ENCODE measurements at places on chromosomes 3 and 15. TPM values are rescaled to one million over a fixed set of nuclear protein-coding genes. Genes with fewer than 3 reads are reported as not detected.

GRCh38 chr15:48085591-48085930 lies 35.2 kb upstream of the SLC24A5 start:
- DNase-seq: no peak
- no peaks in the 10 kb centered on the region for H3K4me1 ChIP-seq
- no peaks in the 10 kb centered on the region for H3K36me3 ChIP-seq
- no peak overlapping the region for H3K27ac ChIP-seq

- H3K27ac ChIP-seq: peak overlapping the region; percentile 78
- peak overlapping the region; percentile 18 for H3K4me3 ChIP-seq
- H3K27me3 ChIP-seq: no peaks in the 10 kb centered on the region
- H3K36me3 ChIP-seq: no peaks in the 10 kb centered on the region
- H3K4me1 ChIP-seq: peaks cover 13% of the 10 kb centered on the region
These were observed 55.1 kb downstream of the RBMS3 start for GRCh38 chr3:29335943-29336342.

DNA sequence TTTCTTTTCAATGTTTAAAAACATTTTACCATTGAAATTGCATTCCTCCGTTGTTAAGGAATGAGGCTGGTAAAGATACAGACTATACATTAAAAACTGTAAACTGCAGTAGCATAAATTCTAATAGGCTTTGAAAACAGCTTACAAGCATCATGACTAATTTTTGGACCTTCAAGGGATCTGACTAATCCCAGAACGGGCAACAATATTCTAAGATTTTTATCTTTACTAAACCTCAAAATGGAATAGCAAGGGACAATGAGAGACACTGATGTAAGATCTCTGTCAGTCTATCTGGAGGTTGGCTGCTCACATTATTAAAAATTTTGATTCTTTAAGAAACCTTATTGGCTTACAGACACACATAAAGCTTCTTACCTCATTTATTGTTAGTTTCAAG lies 74.7 kb downstream of the BTD start:
- no peaks in the 10 kb centered on the region for H3K4me1 ChIP-seq
- H3K36me3 ChIP-seq: no peaks in the 10 kb centered on the region
- H3K27me3 ChIP-seq: no peaks in the 10 kb centered on the region

DNA sequence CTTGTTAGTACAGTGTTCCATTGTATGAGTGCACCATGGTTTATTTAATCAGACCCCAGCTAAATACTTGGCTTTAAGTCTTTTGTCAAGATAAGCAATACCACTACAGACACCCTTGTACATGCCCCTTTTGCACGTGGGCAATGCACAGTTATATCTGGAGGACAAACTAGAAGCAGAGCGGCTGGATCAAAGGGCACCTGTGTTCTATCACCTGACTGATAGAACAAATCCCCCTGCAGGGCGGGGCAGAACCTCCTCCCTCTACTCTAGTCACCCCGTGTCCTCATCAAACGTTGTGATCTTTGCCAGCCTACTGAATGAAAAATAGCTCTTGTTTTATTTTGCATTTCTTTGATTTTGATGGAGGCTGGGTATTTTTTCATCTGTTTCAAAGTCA lies 314.9 kb downstream of the TLE3 start:
- H3K36me3 ChIP-seq: no peaks in the 10 kb centered on the region
- no peak overlapping the region for H3K27ac ChIP-seq
- no peak for DNase-seq
- no peaks in the 10 kb centered on the region for H3K27me3 ChIP-seq
- no peak overlapping the region for H3K4me3 ChIP-seq

DNA sequence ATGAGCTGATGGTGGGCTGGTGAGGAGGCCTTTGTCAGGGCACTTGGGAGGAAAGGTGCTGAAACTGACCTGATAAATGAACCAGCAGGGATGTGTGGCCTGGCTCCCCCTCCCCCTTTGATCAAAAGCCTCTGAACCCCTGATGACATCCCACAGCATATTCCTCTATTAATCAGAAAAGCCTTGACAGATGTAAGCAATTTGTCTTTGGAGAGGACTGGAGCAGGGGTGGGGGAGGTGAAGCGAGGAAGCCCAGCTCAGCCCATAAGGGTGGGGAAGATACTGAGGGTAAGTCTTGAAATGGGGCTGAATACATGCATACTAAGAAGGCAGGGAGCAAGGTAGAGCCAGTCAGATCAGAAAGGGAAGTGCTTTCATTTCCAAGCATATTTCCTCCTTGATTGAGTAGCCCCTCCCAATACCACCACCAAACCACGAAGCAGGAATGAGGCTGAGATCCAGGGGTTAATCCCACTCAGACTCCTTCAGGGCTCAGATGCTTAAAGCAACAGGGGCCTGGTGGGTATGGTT lies 34.7 kb upstream of the MRPS22 start:
- no peaks in the 10 kb centered on the region for H3K36me3 ChIP-seq
- DNase-seq: no peak
- H3K27me3 ChIP-seq: no peaks in the 10 kb centered on the region
- no peaks in the 10 kb centered on the region for H3K4me1 ChIP-seq
- no peak overlapping the region for H3K27ac ChIP-seq

GRCh38 chr3:9064850-9065249 lies 101.6 kb upstream of the RAD18 start:
- H3K27ac ChIP-seq: no peak overlapping the region
- no peaks in the 10 kb centered on the region for H3K36me3 ChIP-seq
- no peak for DNase-seq
- no peak overlapping the region for H3K4me3 ChIP-seq

DNA sequence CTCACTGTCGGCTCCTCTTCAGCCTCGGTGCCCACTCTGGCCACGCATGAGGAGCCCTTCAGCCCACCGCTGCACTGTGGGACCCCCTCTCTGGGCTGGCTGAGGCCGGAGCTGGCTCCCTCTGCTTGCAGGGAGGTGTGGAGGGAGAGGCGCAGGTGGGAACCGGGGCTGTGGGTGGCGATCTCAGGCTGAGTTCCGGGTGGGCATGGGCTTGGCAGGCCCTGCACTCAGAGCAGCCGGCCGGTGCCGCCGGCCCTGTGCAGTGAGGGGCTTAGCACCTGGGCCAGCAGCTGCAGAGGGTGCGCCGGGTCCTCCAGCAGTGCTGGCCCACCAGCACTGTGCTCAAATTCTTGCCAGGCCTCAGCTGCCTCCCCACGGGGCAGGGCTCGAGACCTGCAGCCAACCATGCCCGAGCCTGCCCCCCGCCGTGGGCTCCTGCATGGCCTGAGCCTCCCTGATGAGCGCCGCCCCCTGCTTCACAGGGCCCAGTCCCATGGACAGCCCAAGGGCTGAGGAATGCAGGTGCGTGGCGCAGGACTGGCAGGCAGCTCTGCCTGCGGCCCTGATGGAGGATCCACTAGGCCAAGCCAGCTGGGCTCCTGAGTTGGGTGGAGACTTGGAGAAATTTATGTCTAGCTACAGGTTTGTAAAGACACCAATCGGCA lies 899.1 kb downstream of the SI start:
- no peaks in the 10 kb centered on the region for H3K4me1 ChIP-seq
- no peaks in the 10 kb centered on the region for H3K36me3 ChIP-seq
- no peaks in the 10 kb centered on the region for H3K27me3 ChIP-seq
- H3K27ac ChIP-seq: no peak overlapping the region

- H3K27me3 ChIP-seq: no peaks in the 10 kb centered on the region
- H3K4me1 ChIP-seq: no peaks in the 10 kb centered on the region
- DNase-seq: no peak
- no peak overlapping the region for H3K4me3 ChIP-seq
- H3K27ac ChIP-seq: no peak overlapping the region
These were observed 94.5 kb downstream of the IQSEC1 start for GRCh38 chr3:12978682-12979081.

DNA sequence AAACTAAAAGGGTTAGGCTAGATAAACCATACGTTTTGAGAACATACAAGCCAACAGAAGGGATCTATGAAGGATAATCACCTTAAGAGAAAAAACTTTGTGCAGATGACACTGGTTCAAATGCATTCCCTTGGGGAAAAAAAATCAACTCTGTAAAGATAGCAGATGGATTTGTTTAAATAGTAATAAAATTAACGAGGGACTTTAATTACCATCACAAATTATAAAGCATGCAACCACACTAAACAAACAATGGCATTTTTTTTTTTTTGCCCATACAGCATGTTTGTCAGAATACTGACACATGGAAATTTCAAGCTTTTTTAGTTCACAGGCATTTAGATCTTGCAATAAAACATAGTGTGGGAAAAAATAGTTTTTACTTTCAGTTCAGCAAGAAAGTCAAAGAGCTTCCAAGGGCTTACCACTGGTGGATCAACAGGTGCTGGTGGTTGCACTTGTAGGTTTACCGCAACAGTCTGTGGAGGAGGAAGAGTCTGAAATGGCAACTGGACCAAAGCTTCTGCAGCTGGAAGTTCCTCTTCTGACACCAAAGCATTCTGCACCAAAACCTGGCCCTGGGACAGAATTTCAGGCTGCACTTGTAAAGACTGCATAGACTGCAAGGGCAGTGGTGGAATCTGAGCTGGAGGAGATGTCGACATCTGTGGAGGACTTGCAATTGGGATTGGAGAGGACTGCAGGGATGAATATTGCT lies 53.1 kb downstream of the PHC3 start:
- H3K4me3 ChIP-seq: no peak overlapping the region
- H3K27me3 ChIP-seq: no peaks in the 10 kb centered on the region
- DNase-seq: no peak

GRCh38 chr15:28167042-28167441 lies 67.9 kb upstream of the OCA2 start:
- H3K27me3 ChIP-seq: no peaks in the 10 kb centered on the region
- H3K27ac ChIP-seq: no peak overlapping the region
- no peak overlapping the region for H3K4me3 ChIP-seq
- DNase-seq: no peak

GRCh38 chr3:127532561-127533203 lies 57.9 kb downstream of the TPRA1 start:
- DNase-seq: peak; percentile 10
- H3K36me3 ChIP-seq: no peaks in the 10 kb centered on the region
- peaks cover 3% of the 10 kb centered on the region for H3K4me1 ChIP-seq
- H3K4me3 ChIP-seq: no peak overlapping the region
- no peaks in the 10 kb centered on the region for H3K27me3 ChIP-seq

- no peak overlapping the region for H3K27ac ChIP-seq
- no peaks in the 10 kb centered on the region for H3K27me3 ChIP-seq
- no peak for DNase-seq
- H3K36me3 ChIP-seq: no peaks in the 10 kb centered on the region
These were observed 83.7 kb downstream of the ETV5 start for GRCh38 chr3:186025161-186025560.

- no peaks in the 10 kb centered on the region for H3K4me1 ChIP-seq
- no peak overlapping the region for H3K4me3 ChIP-seq
- H3K27me3 ChIP-seq: no peaks in the 10 kb centered on the region
- H3K27ac ChIP-seq: no peak overlapping the region
These were observed 119.6 kb upstream of the C15orf61 start for GRCh38 chr15:67401336-67401735.

DNA sequence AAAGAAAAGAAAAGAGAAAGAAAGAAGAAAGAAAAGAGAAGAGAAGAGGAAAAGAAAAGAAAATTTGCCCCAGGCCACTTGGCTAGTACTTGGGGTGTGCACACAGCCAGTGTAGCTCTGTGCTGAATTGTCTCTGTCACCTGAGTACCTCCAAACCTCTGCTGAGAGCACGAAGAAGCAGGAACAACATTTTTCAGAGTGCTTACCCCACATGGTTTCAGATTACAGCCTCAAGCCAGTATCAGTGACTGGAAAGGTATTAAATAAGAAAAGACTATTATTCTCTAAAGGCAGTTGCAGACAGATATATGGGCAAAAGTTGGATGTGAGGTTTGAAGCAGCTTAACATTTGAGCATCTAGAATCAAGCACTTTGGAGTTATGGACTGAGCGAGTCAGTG lies 113.3 kb upstream of the PHLDB2 start:
- no peak for DNase-seq
- no peak overlapping the region for H3K4me3 ChIP-seq
- no peaks in the 10 kb centered on the region for H3K36me3 ChIP-seq
- H3K4me1 ChIP-seq: no peaks in the 10 kb centered on the region
- no peaks in the 10 kb centered on the region for H3K27me3 ChIP-seq

GRCh38 chr15:65942436-65942835 lies 73.1 kb downstream of the RAB11A start:
- no peaks in the 10 kb centered on the region for H3K36me3 ChIP-seq
- no peak for DNase-seq
- no peaks in the 10 kb centered on the region for H3K27me3 ChIP-seq
- H3K27ac ChIP-seq: no peak overlapping the region

DNA sequence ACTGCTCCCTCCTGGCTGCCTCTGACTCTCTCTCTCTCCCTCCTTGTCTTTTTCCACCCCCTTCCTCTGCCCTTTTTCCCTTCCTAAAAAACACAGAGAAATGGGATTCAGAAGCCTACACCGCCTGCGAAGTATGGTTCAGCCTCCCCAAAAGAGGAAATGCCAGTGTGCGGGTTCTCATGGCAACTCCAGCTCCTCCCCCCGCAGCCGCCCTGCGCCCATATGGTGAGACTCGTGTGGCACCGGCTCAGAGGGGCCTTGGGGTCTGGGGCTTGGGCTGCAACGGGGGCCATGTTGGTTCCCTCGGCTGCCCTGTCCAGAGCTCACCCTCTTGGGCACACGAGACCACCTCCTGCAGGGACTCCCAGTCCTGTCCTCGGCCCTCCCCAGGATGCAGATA lies 23.6 kb upstream of the LINGO1 start:
- DNase-seq: no peak
- H3K4me3 ChIP-seq: no peak overlapping the region
- no peak overlapping the region for H3K27ac ChIP-seq
- H3K4me1 ChIP-seq: peaks cover 15% of the 10 kb centered on the region
- H3K36me3 ChIP-seq: no peaks in the 10 kb centered on the region
- no peaks in the 10 kb centered on the region for H3K27me3 ChIP-seq

GRCh38 chr3:9339761-9340471 lies 22.9 kb upstream of the THUMPD3 start:
- H3K4me3 ChIP-seq: no peak overlapping the region
- no peak for DNase-seq
- H3K27ac ChIP-seq: no peak overlapping the region
- no peaks in the 10 kb centered on the region for H3K36me3 ChIP-seq

GRCh38 chr15:88644741-88645140 lies 5.9 kb downstream of the ISG20 start:
- H3K36me3 ChIP-seq: no peaks in the 10 kb centered on the region
- H3K27me3 ChIP-seq: no peaks in the 10 kb centered on the region
- H3K4me3 ChIP-seq: no peak overlapping the region

GRCh38 chr15:77416954-77417353 lies 3.0 kb downstream of the PEAK1 start:
- H3K4me3 ChIP-seq: no peak overlapping the region
- H3K27ac ChIP-seq: no peak overlapping the region
- peaks cover 16% of the 10 kb centered on the region for H3K4me1 ChIP-seq

KAT2B gene
- total RNA-seq: 6.5 TPM

LMAN1L gene
- 4.6 TPM for total RNA-seq

TMEM212 gene
- total RNA-seq: 2.5 TPM

CYP8B1 gene
- total RNA-seq: not detected

GP9 gene
- total RNA-seq: 1.7 TPM

IMPG2 gene
- 0.39 TPM for total RNA-seq

CPN2 gene
- 1.4 TPM for total RNA-seq

SKOR1 gene
- 1.1 TPM for total RNA-seq

CLDN1 gene
- total RNA-seq: 37.5 TPM

PPM1M gene
- 12.9 TPM for total RNA-seq

TCF12 gene
- 146 TPM for total RNA-seq

KLHL40 gene
- total RNA-seq: 0.62 TPM

ATP10A gene
- 26.5 TPM for total RNA-seq

LRRIQ4 gene
- 1.3 TPM for total RNA-seq
